ENCODE measurements at places on chromosomes 7 and 10.

DNA sequence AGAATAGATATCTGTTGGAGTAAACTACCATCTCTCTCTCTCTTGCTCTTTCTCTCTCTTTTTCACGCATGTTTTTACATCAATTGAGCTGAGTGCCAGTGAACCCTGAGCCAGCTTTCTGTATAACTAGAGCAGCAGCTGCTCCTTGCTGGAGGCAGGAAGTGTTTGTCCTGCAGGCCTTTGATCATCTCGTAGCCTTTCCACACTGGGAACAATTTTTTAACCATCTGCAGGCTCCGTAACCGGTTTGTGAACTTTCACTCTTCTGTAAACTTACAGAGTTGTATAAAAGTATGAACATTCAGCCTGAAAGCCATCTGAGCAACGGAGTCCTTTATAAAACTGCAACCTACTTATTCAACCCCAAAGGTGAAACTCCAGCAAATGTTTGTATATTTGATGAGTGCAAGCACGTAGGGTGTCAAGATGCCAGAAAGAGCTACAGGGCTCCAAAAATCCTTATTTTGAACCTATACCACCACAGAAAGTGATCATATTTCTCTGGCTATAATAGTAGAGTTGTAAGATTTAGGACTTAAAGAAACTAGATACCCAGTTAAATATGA lies 162.8 kb upstream of the NFE2L3 start:
- DNase-seq, result no peak

DNA sequence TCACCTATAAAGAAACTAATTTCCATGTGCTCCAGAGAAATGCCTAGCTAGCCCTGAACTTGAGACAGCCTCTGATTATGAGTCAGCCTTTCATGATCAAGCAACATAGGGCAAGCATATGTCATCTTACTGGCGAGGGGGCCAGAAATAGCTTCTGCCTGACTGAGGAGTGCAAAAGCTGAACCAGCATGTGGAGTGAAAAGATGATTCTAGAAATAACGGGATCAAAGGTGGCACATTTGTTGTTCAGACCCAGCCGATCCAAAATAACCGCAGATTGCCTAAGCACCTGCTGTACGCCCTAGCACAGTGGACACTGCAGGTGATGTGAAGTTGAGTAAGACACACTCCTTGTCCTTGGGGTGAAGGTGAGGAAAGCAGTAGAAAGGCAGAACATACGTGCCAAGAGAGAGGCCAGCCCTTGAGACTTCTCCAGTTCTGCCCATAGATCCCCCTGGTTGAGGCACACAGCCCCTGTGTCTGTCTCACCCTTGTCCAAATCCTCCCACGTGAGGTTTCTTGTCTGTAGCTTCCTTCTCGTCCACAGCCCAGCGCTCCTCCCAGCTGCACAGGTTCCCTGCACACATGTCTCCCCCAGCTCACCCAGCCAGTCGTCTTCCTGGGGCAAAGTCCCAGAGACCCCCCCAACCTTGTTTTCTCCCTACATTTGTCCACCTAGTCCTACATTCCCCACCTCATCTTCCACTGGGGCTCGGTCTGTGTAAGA lies 2.8 kb upstream of the BCL7B start:
- DNase-seq, result peak; percentile 71

DNA sequence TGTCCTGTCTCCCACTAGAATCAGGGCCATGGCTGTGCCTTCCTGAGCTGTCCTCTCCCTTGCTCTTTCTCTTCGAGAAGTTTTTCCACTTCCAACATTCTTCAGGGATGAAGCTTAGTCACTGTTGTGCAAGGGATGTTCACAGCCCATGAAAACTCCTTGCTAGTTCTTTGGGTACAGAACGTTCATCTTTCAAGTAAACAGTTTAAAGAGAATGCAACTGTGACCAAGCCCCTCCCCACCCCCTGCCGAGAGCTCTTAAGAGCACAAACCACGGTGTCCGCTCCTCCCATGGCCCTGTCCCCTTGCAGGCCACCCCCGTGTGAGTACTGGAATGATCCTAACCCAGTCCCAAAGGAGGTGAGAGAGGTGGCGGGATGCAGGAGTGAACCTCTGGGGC lies 161.1 kb upstream of the RHEB start:
- peak; percentile 46 for DNase-seq

- DNase-seq, result no peak
These were observed 22.2 kb downstream of the ZRANB1 start for GRCh38 chr10:124963866-124964720.

- no peak for DNase-seq
These were observed 409.1 kb upstream of the ETV1 start for GRCh38 chr7:14398526-14398925.

DNA sequence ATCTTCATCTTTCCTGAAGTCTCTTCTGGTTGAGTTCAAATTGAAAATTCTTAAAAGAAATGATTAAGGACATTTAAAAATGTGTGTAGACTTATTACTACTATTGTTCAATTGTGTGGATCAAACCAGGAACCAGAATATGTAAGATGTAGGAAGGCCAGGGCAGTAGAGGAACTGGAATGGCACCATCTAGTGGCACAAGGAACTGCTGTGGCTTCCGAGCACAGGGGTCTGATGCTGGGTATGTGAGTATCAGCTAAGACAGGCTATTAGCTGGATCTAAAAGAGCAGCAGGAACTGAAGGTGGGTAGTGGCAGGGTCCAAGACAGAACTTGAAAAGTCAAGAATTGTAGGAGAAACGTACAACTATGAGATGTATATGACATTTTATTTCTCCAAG lies 247.3 kb downstream of the SEMA3A start:
- no peak for DNase-seq

DNA sequence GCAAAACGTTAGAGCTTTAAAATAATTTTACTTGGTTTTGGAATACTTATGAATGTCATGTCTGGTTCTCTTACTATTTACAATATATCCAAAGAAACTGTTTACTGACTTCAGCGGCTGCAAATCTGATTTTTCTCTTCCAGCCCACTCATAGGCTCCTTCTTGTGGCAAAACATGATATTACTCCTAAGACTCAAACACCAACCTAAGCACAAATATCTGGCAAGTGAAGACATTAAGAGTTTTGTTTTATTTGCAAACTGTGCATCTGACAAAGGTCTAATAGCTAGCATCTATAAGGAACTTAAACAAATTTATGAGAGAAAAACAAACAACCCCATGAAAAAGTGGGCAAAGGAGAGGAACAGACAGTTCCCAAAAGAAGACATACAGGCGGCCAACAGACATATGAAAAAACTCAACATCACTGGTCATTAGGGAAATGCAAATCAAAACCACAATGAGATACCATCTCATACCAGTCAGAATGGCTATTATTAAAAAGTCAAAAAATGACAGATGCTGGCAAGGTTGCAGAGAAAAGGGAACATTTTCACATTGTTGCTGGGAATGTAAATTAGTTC lies 20.3 kb upstream of the GJC3 start:
- DNase-seq, result no peak

DNA sequence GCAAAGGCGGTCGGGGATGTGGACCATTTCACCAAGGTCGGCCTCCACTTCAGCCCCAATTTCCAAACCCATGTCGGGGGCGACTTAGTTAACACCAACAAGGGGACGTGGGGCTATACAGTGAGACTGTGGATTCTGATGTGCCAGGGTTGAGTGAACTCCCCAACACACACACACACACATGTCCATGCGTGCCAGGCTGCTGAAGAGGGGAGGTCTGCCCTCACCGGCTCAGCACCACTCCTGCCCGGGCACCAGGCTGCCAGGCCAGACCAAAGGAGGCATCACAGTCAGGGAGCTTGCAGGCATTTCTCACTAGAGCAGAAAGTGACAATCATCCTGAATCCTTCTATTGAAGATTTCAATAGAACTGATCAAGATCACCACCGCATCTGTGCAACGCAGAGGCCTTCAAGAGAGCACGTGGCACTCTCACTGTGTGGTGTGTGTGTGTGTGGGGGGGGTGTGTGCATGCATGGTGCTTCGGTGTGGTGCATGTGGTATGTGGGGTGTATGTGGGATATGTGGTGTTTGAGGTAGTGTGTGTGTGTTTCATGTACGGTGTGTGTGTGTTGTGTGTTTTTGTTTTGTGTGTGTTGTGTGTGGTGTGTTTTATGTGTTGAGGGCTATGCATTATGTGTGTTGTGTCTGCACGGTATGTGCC lies 403.5 kb upstream of the RNF32 start:
- DNase-seq, result no peak

- DNase-seq, result peak; percentile 12
These were observed 73.3 kb downstream of the ARID5B start for GRCh38 chr10:61974601-61975390.

DNA sequence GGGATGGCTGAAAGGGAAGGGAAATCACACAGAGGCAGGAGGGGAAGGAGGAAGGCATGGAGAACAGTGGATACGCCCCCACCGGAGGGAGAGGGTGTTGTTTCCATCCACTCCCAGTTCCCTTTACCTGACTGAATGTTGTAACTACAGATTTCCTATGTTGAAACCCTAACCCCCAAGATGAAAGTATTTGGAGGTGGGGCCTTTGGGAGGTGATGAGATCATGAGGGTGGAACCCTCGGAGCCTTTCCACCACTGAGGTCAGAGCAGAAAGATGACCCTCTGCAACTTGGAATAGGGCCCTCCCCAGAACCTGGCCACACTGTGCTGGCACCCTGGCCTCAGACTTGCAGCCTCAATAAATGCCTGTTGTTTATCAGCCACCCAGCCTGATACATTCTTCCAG lies 48.6 kb upstream of the CNPY1 start:
- DNase-seq, result peak; percentile 35

DNA sequence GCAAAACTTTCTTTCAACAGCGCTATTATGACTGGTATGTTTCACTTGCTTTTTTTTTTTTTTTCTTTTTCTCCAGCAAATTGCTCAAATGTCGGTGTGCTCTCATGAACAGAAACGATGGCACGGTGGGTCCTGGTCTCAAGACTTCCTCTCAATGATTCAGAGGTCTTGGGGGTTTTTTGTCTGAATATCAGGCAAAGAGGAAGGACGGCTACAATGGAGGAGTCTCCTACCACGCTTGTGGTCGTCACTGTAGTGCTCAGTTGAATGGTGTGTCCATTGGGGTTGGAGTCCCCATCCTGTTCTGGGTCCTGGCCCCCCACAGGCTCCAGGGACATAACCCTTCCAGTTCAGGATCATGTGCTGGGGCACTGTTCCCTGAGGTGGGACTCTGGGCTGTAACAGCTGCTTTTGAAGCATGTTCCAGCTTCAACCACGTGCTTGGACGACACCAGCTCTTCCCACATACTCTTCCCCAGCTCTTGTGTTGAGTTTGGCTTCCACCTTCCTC lies 266.7 kb upstream of the KLF6 start:
- DNase-seq, result no peak

DNA sequence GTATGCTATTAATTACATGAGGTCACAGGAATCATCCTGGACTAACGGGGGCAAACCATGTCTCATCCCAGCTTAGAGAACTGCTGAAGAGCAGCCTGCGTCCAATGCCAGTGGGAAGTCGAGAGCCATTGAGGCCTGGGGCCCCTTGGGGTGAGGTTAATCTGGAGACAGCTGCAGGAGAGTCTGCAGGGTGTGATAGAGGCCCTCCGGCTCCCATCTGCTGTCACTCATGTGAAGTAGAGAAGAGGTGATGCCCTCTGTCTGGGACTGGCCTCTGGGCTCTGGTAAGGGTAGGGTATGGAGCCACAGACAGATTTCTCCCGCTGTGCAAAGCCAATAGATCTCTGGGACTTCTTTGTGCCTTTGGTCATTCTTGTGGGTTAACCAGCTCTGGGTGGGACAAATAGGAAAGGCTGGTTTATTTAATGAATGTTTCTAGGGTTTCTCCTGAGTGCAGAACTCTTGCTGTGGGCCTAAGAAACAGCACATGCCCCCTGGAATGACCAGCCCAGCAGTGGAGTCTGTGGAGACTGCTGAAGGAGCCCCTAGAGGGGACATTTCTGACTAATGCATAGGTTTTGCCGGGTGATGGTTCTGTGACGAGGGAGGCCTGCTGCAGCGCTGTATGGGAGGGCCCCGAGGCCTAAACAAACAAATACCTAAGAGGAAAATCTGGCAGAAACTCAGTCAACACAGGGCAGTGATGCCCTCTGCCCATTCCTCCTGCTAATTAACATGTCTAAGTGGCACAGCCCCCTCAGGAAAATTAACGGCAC lies 34.5 kb downstream of the CRHR2 start:
- no peak for DNase-seq

GRCh38 chr10:108901781-108902618 lies 1021.3 kb downstream of the XPNPEP1 start:
- DNase-seq, result no peak

DNA sequence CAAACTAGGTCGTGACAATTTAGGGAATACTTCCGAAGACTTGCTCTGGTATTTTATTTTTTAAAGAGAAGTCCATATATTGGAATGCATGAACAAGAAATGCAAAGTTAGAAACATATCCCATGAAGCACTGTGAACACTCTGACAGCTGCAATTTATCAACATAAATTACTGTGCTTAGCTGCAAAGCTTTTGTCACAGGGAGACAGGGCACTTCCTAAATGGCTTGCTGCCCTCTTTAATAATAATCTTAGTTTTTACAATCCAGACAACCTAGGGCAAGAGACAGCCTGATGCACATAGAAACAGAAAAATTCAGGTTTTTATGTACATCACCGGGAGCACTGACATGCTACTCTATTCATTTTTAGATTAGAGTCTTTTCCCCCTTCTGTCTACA lies 78.3 kb upstream of the NOBOX start:
- DNase-seq, result no peak

DNA sequence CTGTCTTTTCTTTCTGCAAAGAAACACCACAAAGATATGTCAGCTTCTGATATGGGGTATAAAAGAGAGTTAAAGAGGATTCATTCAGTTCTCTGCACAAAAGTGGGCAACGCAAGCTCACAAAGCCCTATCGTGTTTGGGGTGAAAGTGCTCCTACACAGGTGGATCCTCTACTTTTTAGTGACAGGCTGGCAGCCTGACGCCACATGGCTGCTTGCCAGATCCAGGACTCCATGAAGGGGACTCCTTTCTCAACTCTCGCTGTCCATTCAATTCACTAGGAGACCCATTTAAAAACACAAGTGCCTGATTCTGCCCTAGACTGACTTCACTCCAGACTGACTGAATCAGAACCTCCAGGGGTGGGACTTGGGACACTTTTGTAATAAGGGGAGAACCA lies 8.0 kb downstream of the PARP12 start:
- DNase-seq, result no peak

DNA sequence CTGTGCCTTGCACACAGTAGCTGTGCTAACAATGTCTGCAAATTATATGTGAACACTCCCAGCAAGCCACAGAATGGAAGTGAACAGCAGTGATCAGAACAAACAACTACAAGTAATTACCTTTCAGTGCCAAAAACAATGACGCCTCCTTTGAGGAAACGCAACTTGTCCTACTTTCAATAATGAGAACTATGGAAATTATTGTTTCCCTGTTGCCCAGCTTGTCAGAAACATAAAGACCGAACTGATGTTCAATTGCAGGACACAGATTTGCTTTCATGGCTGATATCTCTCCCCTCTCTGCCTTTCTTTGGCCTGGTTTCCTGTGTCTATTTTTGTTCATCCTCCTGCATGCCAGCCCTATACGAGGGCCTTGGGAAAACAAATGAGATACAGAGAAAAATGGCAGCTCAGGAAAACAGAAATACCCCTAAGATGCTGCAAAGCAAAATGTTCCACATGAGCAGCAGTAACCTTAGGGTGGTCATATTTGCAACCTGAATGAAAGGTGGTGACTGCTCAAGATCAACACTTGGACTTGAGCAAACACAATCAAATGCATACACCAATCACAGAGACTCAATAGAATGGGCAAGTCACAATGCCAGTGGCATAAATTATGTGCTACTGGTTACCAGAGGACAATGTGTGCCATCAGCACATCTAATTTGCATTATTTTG lies 26.8 kb downstream of the COBL start:
- no peak for DNase-seq

- DNase-seq, result no peak
These were observed 451.9 kb downstream of the DPP6 start for GRCh38 chr7:154503962-154504550.

- DNase-seq, result no peak
These were observed 8.6 kb downstream of the CAMK2G start for GRCh38 chr10:73865459-73866442.

Measured in NCI-H226 (cell line).